ENCODE measurements at places on chromosomes 7 and 10.

DNA sequence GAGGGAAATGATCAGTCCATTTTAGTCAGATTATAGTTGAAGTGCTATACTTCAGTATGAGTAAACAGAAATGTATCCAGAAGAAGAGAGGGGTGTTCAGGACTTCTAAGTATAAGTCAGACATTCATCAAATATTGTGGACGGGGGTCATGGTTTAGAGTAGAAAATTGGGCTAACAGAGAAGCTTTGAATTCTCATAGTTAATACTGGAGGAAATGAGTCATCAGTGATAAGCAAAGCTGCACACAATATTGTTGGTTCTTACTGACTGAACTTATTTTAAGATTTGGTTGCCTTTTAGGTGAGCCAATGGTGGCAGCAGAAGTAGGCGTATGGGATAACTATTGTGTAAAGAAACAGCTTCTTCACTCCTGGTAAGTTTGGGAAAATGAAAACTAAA is 1.7 kb upstream of the SUMF2 start:
- DNase-seq, result no peak

DNA sequence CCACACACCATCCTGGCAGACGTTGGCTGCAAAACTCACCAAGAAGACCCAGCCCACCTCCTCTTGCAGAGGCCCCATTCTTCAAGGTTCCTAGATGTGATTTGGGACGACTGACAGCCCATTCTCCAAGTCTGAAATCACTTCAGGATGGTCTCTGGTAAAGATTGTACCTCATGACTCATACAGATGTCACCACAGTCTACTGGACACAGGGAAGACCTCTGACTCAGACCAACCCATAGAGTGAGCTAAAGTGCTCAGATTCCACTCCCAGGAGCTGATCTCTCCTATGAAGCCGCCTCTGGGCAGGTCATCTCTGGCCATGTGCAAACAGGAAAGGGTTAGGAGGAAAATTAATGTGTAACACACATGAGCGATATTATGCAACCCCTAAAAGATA is 102.4 kb upstream of the VWC2 start:
- no peak for DNase-seq

GRCh38 chr7:115178835-115179234 is 256.9 kb downstream of the MDFIC start:
- DNase-seq, result no peak

GRCh38 chr7:99897322-99898022 is 20.6 kb upstream of the OR2AE1 start:
- no peak for DNase-seq

DNA sequence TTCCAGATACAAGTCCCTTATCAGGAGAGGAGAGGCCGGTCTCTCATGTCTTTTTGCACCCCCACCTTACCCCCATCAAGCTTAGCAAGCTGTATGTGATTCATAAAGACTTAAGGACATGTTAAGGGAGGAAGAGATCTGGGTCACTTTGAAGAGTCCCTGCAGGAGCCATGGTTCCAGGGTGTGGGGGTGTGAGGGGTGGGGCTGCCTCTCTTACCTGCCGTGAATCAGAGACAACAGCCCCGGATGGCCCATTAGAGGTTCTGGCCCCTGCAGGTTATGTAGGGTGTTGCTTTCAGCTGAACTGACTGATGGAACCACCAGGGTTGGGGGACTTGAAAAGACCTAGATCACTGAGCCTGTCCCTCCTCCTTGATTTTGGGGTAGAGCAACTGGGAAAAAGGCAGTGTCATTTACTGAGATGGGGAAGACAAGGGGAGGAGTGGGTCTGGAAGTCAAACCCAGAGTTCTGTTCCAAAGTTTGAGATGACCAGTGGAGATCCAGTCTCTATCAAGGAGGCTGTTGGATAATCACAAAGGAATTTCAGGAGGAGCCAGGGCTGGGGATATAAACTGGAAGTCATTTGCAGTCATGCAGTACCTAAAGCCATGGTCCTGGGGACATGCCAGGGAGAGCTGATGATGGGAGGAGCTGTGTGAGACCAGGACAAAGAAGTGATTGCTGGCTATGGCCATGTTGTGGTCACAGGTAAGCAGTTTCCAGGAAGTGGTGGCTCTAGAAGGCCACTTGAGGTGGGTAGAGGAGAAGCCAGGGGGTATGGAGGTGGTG is 23.1 kb downstream of the ADAMTS14 start:
- no peak for DNase-seq

DNA sequence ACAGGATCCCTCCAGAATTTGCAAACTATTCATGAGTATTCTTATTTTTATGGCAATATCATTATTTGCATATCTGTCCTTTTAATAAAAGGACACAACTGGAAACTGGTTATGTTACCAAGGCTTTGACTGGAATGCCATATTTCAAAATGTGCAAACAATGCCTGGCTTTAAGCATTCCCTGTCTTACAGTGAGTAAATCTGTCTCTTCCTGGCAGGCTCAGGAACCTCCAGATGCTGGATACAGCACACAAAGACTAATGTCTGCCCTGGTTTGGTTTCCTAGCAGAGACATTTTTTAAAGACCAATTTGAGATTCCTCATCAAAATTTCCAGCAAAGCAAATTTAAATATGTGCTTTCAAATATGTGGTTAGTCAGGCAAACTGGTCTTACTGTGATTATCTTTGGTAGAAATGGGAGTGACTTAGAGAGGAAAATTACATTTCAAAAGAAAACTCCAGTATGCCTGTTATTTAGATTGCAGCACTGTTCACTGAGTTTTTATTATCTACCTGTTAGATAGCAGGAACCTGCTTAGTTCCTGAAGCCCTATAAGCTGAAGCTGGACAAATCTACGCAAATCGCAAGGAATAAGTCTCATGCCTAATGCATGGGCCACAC is 31.3 kb downstream of the RNF216 start:
- no peak for DNase-seq

DNA sequence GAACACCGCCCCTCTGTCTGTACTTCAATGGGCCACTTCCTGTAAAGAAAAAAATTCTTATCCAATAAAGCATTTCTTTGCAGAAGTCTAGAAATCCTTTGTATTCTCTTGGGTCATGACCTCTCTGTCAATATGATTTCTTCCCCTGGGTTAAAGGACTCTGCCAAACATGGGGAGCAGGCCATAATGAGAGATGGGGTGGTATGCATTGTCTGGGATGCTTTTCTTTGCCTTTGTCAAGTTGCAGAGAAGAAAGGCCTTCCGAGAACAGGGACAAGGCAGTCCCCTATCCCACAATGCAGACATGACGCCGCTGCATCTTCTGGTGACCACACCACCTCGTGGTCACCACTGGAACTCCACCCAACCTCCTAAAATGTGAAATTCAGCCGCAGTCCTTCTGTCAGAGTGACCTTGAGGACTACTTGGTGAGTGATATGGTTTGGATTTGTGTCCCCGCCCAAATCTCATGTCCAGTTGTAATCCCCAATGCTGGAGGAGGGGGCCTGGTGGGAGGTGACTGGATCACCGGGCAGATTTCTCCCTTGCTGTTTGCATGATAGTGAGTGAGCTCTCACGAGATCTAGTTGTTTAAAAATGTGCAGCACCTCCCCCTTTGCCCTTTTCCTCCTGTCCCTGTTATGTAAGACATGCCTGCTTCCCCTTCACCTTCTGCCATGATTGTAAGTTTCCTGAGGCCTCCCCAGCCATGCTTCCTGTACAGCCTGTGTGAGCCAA is 15.2 kb upstream of the FRMPD2 start:
- DNase-seq, result peak; percentile 11

GRCh38 chr7:100655908-100656674 is at the start of gene ACTL6B:
ACTL6B (minus strand) TSS chr7:100656448; CDS start chr7:100656354, 94 bp downstream.
- DNase-seq, result peak; percentile 13

GRCh38 chr7:26034391-26034790 is 117.6 kb upstream of the NFE2L3 start:
- DNase-seq, result no peak

DNA sequence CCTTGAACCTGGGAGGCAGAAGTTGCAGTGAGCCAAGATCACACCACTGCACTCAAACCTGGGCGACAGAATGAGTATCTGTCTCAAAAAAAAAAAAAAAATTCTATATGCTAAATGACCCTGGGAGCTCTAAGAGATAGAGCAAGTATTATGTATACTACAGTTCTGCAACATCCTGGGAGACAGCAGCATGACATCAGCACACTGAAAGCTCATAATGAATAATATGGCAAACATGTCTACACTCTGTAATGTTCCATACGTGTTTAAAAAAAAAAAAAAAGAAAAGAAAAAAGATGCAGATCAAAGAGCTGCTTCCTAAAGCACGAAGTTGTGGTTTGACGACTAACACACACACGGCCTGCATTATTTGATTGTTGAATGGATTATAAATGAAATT is 72.5 kb downstream of the CUL2 start:
- DNase-seq, result no peak

- DNase-seq, result no peak
Observed at GRCh38 chr7:85681241-85681640, 494.4 kb upstream of the SEMA3D start.

DNA sequence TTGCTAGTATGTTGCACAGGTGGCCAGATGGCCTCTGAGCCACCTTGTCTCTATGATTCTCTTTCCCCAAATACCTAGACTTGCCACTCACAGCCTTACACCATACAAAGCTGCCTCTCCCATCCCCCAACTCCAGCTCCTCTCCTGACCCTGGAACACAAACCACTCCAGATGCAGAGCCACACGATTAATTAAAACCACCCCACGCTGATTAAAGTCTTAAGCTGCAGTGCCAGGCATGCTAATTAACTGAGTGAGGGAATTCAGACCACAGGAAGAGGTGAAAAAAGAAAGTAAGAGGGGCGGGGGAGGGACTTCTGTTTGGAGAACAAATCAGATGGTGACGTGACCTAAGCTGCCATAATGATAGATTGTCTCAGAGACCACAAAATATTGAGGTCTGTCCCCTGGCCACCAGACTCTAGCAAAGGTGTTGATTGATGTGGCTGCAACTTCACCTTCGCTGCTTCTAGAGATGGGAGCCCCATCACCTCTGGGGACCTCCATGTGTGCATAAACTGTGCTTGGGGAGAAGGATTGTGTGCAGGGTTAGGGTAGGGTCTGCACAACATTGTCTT is 331.3 kb downstream of the PLXNA4 start:
- DNase-seq, result no peak

GRCh38 chr7:77862691-77863090 is 64.1 kb downstream of the PHTF2 start:
- DNase-seq, result no peak

GRCh38 chr7:98138672-98139071 is 32.0 kb downstream of the LMTK2 start:
- DNase-seq, result no peak

DNA sequence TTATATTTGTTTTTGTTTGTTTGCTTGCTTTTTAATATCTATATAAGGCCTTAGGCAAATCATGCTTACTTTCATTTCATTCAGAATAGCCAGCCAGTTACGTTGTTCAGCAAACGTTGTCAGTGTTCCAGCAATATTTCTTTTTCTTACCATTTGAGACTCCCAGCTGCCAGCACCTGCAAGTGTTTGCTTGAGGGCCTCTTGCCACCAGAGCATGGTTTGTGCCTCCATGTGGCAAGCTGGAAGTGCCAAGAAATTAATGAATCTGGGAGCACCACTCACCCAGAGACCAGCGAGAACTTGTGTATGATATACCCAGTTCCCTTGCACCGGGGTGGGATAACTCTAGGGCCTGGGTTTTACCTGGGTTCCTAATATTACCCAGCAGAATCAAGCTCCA is 177.1 kb upstream of the CSTF2T start:
- no peak for DNase-seq

- DNase-seq, result no peak
Observed at GRCh38 chr7:37546677-37547076, 98.0 kb upstream of the ELMO1 start.

DNA sequence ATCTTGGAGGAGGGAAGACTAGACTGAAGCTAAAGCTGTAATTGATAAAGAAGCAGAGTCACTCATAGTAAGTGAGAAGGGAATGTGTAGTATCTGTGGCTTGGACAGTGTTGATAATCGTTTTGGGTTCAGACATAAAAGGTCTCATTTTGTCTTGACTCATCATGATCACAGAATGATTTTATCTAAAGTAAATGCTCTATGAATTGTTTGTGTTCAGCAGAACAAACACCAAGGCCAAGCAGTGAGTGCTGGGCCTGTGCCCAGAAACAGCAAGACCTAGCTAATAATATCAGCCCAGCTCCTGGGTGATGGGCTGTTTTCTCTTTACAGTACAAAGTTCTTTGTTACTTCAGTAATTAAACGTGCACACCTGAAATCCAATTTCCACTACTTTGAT is 26.7 kb upstream of the CD36 start:
- no peak for DNase-seq

DNA sequence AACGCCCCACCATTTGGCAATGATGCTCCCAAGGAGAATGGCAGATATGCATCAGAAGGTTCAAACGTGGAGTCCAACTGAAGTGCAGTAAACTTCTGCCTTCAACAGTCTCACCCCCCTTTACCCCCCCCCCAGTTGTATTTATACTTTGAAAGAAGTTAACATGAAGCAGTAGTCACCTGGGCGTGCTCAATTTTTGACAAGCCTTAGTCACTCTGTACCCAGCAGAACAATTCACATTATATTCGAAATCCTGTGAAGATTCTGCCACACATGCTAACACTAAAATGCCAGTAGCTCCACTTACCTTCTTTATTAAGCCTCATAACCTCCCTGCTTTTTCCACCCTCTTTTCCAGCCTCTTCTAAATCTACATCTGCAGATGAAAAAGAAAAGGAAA is 894 bp downstream of the ATXN7L1 start:
- DNase-seq, result no peak

DNA sequence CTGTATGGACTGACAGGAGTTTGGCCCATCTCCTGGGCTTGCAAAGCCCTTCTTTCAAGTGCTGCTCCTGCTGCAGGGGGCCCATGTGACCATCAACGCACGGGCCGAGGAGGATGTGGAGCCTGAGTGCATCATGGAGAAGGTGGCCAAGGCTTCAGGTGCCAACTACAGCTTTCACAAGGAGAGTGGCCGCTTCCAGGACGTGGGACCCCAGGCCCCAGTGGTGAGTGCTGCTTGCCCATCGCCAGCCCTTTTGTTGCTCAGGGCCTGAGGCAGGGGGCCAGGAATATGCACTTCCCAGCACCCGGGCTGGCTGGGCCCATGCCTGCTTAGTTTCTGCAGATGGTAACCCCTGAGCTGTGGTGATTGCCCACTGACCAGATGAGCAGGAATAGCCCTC is 8.7 kb downstream of the PGAM2 start:
- DNase-seq, result no peak

GRCh38 chr7:2399848-2400587 is 3.4 kb upstream of the CHST12 start:
- no peak for DNase-seq

DNA sequence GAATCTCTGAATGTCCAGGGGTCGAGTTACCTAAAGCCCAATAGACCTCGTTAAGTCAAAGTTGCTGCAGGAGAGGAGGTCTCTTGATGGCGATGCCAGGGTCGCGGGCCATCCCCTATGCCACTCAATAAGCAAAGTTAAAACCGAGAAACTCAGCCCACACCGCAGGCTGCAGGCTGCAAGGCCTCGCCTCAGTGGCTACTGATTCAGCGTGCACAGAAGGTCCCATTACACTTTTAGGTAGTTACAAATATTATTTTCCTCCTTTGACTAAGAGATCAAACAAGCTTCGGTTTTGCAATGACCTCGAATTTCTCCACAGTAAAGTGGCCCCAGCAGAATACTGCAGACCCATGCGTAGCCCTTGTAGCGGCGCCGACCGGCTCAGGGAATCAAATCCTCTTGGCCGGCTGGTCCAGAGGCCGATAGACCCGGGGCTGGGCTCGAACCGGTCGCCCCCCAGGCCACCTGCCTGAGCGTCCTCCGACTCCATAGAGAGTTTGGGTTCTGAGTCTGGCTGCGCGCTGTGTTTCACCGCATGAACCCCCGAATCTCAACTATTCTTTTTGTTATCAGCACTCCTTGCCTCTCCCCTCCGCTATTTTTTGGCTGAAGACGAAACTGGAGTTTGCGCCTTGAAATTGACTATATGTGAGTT is 2.3 kb downstream of the C1QL3 start:
- no peak for DNase-seq
